Myocyte (in vitro differentiated cells): ENCODE measurements at places on chromosomes 13 and 19. TPM values are rescaled to one million over a fixed set of nuclear protein-coding genes. Genes with fewer than 3 reads are reported as not detected.
A peak's percentile ranks its signal among the peaks of the same experiment; 100 is the strongest.

DNA sequence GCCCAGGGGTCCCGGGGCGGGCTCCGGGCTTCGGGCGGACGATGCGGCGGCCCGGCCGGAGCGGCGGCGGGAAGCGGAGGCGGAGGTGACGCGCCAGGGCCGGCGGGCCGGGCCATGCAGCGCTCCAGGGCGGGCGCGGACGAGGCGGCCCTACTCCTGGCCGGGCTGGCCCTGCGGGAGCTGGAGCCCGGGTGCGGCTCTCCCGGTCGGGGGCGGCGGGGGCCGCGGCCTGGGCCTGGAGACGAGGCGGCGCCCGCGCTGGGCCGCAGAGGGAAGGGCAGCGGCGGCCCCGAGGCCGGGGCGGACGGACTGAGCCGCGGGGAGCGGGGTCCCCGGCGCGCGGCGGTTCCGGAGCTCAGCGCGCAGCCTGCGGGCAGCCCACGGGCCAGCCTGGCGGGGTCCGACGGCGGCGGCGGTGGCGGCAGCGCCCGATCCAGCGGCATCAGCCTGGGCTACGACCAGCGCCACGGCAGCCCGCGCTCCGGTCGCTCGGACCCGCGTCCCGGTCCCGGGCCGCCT lies 362 bp downstream of the WTIP start:
- no peak for DNase-seq

- no peak for DNase-seq
Measured at GRCh38 chr13:60094385-60095088, 69.2 kb downstream of the DIAPH3 start.

FGF22 gene
- 0.16 and 0.21 TPM in 2 replicates for total RNA-seq

CRX gene
- not detected in 2 replicates for total RNA-seq

DNA sequence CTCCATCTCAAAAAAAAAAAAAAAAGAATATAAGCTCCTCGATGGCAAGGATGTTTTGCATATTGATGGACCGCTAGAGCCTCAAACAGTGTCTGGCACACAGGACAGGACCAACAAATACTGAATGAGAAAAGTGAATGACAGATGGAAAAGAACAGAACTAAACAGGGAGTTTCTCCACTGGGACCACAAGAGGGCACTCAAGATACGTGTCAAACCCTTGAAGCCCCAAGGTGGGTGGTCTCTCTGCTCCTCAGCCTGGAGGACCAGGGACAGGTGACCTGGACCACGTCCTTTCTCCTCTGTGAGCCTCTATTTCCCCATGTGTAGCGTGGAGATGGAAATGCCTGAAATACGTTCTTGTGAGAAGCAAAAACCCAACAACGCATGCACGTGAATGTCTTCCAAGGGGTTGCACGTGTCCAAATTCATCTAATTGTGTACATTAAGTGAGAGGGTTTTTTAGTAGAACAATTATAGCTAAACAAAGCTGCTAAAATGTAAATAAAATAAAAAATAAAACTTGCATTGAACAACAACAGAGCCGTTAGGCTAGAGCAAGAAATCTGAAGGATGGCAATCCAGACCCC lies 5.7 kb upstream of the CDC42EP5 start:
- DNase-seq = peak; percentile 64

CYSLTR2 gene
- not detected in 2 replicates for total RNA-seq

DNA sequence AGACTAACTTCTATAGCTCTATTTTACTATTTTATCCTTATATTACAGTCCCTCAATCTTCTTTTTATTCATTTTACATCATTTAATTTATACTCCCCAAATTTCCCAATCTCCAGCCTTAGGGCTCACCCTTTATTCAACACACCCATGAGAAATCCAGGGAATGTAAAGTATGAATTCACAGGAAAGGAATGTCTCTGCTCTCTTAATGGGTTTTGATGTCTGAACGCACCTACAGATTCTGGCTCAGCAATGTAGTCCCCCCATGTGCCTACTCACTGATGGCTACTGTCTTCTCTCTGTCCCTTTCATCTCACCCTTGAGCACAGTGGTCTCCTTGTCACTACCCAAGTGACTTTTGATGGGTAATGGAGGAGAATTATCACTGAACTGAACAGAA lies 32.8 kb downstream of the TNFSF13B start:
- DNase-seq = no peak

GRCh38 chr13:110305949-110306339 lies 1.0 kb downstream of the COL4A1 start:
- peak; percentile 76 for DNase-seq

ZNF555 gene
- total RNA-seq = 25.2 and 29.1 TPM in 2 replicates

FLT1 gene
- not detected in 2 replicates for total RNA-seq

GRCh38 chr19:2035590-2035991 lies 15.5 kb downstream of the MKNK2 start:
- DNase-seq = no peak

SERTM1 gene
- total RNA-seq = not detected in 2 replicates

DNA sequence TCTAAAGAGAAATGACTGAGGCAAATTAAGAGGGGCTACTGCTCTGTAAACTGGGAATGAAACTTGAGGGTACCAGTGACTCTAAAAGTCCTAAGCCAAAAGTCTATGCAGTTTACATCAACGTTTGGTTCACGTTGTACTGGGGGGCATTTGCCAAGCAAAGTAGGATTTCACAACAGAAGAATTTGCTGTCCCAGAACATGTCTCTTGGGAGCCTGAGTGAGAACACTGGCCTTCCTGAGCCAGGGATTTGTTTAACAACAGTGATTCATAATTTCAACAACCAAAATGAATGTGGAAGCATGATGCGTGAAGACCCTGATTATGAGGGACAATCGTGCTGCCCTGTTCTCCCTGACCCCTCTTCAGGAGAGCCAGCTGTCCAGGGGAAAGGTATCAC lies 178.0 kb downstream of the OXGR1 start:
- no peak for DNase-seq

DNA sequence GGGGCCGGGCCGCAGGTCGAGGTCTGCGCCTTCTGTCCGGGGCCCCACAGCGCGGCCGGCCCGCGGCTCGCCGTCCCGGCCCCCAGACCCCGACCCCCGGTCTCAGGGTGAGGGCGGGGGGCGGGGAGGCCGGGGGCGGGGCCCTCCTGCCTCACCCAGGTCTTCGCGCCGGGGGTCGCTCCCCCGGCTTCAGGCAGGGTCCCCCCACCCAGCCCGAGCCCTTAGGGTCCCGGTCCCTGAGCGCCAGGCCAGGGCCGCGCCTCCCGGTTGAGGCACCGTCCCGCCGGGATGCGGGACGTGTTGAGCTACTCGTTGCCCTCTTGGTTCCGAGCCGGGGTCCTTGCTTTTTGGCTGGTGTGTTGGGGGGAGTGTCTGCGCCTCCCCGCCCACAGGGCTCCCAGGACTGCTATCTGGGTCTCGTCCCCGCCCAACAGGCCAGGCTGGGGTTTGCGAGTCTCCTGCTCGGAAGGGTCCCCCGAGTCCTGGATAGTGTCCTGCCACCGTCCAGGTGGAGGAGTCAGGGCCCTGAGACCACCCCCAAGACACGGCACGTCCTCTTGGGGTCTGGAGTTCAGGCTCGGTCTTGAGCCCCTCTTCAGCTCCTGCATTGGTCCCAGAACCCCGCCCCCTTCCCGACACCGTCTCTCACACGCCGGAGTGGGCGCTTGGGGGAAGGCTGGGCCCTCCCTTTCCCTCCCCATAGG lies 452 bp downstream of the PIAS4 start:
- DNase-seq = peak; percentile 12

DNA sequence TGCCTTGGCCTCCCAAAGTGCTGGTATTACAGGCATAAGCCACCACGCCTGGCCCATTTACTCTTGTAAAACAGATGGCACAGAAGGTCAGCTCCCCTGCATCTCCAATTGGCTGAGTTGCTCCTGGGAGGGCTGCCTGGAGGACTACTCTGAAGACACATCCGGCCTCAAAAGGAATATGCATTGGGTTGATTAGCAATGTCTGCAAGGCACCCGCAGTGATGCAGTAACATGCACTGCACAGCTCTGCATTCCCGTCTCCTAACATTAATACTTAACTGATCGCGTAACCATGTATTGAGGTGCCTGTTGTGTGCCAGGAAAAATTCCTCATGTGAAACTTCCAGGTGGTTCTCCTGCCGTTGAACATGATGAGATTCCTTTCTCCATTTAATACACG lies 5.0 kb downstream of the ELAVL3 start:
- DNase-seq = no peak

DNA sequence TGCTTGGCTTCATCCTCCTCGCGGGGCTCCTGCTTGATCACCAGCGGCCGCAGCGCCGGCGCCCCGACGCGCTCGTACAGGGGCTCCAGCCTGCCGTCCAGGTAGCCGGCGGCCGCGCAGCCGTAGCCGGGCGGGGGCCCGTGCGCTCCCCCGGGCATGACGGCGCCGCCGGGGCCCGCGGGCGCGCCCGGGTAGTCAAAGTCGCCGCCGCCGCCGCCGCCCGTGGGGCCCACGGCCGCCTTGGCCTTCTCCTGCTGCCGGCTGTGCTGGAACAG lies 497 bp downstream of the CEBPA start:
- no peak for DNase-seq

ZNF738 gene
- 8.4 and 13.7 TPM in 2 replicates for total RNA-seq

LILRB2 gene
- total RNA-seq = not detected in 2 replicates

GRCh38 chr13:97367016-97367822 lies 66.8 kb upstream of the RAP2A start:
- peak; percentile 96 for DNase-seq

SULT2A1 gene
- not detected in 2 replicates for total RNA-seq

DNA sequence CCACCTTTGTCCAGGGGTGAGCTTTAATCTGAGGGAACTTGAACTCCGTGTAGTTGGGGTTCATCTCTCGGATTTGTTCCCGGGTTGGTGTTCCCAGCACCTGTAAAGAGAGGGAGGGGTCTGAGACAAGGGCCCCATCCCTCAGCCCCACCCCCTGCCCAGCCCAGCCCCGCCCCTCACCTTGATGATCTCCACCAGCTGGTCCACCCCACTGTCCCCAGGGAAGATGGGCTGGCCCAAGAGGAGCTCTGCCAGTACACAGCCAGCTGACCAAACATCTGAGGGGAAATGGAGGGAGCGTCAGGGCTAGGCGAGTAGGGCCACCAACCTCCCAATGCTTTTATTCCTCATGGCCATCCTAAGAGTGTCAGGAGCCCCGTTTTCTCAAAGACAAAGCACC lies 9.3 kb downstream of the GSK3A start:
- DNase-seq = peak; percentile 39

ANGPTL4 gene
- 0.57 TPM in 1 of 2 replicates, not detected in the other for total RNA-seq

- no peak for DNase-seq
Measured at GRCh38 chr19:7933828-7934725, 8.1 kb upstream of the CTXN1 start.
